ENCODE measurements at places on chromosomes 5 and 9. TPM values are rescaled to one million over a fixed set of nuclear protein-coding genes. Genes with fewer than 3 reads are reported as not detected.

The GZMA gene
- not detected for polyA plus RNA-seq

The TXNDC8 gene
- polyA plus RNA-seq: not detected

The ORM2 gene
- not detected for polyA plus RNA-seq

The NFX1 gene
- 19.6 TPM for polyA plus RNA-seq

The ACO1 gene
- polyA plus RNA-seq: 33.7 TPM

The ACTBL2 gene
- 0.99 TPM for polyA plus RNA-seq

GRCh38 chr5:23029290-23029689, 176.1 kb upstream of the CDH12 start:
- no peaks in the 10 kb centered on the region for H3K27me3 ChIP-seq
- no peak for DNase-seq
- H3K36me3 ChIP-seq: no peaks in the 10 kb centered on the region
- no peak overlapping the region for H3K4me3 ChIP-seq
- no peak overlapping the region for H3K27ac ChIP-seq

DNA sequence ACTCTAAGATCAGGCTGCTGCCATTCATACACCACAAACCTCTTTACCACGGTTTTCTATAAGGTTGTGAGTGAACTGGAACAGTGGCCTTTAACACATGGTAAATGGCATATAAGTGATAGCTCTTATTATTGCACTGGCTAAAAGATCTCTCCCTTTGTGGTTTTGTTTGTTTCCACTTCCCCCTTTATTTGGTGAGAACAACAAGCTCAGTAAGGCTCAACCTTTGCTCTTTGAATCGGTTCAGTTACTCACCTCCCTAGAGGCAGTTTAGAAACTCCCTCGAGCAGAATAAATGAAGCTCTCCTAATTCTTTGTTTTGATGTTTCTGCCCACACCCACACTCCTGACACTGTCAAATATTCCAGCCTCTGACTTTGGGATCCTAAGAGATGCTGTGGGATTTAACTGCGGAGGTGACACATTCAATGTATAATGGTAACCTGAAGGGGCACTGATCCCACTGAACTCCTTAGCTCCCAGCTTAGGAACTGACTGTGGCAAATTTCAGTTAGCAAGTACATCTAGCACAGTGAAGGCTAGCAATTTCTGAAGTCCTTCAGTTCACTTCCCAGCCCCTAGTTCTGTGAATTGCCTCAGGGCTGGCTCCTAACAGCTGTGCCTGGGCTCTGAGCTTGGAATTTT, 22.5 kb upstream of the RAD23B start:
- no peaks in the 10 kb centered on the region for H3K27me3 ChIP-seq
- no peak for DNase-seq
- H3K36me3 ChIP-seq: no peaks in the 10 kb centered on the region
- H3K4me3 ChIP-seq: no peak overlapping the region

DNA sequence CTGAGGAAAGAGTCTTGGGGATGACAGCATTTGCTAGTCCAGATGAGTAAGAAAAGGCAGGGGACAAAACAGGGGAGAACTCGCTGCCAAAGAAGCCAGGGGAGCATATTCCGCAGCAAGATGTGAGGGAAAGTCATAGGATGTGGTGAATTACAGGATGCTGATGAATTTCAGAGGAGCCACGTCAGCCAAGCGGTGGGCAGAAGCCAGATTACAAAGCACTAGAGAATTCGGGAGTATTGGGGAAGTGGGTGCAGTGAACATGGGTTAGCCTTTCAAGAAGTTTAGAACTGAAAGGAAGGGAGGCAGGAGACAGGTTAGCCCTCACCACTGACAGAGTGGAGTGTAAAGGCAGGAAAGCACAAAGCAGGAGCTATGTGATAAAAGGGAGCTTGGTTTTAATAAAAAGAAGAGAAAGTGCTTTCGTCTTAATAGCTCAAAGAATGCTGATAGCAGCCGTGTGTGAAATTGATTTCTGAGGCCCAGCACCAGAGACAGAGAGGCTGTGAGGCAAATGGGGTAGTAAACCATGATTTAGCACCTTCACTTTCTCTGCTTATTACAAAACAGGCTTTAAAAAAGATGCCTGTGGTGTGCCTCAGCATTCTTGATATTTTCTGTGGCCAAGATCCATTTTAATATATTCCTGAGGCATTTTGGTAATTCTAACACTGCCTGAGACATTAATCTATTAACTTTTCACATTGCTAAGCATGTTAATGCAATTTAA, 16.9 kb downstream of the ADAMTSL1 start:
- no peak for DNase-seq
- no peaks in the 10 kb centered on the region for H3K36me3 ChIP-seq
- H3K4me3 ChIP-seq: no peak overlapping the region
- H3K27ac ChIP-seq: peak overlapping the region; percentile 89
- H3K27me3 ChIP-seq: no peaks in the 10 kb centered on the region

- no peaks in the 10 kb centered on the region for H3K36me3 ChIP-seq
- no peak overlapping the region for H3K27ac ChIP-seq
- H3K27me3 ChIP-seq: no peaks in the 10 kb centered on the region
- DNase-seq: no peak
Measured at GRCh38 chr9:81031422-81032029, 657.8 kb downstream of the TLE1 start.

- H3K4me3 ChIP-seq: no peak overlapping the region
- no peaks in the 10 kb centered on the region for H3K27me3 ChIP-seq
Measured at GRCh38 chr9:123063177-123063598, 29.7 kb downstream of the GPR21 start.

- H3K27ac ChIP-seq: no peak overlapping the region
- H3K27me3 ChIP-seq: no peaks in the 10 kb centered on the region
- no peak overlapping the region for H3K4me3 ChIP-seq
- no peak for DNase-seq
- no peaks in the 10 kb centered on the region for H3K4me1 ChIP-seq
Measured at GRCh38 chr9:132770770-132771310, 100.6 kb downstream of the GTF3C4 start.

DNA sequence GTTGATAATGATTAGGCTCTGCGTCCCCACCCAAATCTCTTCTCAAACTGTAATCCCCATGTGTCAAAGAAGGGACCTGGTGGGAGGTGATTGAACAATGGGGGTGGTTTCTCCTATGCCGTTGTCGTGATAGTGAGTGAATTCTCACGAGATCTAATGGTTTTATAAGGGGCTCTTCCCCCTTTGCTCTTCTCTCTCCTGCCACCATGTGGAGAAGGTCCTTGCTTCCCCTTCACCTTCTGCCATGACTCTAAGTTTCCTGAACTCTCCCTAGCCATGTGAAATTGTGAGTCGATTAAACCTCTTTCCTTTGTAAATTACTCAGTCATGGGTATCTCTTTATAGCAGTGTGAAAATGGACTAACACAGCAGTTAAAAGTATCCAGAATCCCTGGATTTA, 715.2 kb upstream of the DMAC1 start:
- no peak overlapping the region for H3K27ac ChIP-seq
- no peaks in the 10 kb centered on the region for H3K36me3 ChIP-seq
- H3K4me3 ChIP-seq: no peak overlapping the region
- H3K4me1 ChIP-seq: no peaks in the 10 kb centered on the region
- DNase-seq: no peak

DNA sequence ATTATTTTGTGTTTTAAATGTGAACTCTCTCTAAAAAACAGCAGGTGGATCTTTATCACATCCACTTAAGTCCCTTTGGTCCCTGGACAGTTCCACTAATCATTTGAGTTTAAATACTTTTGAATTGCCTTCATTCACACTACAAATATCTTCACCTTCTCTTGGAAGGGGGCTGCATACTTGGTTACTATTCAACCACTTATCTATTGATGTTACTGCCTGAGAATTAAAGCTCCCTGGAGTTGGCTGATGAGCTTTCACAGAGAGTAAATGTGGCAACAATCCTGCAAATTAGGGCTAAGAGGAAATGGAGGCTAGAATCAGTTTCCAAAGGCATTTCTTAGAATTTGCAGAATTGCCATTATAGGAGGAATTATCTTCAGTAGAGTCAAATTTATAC, 180.4 kb downstream of the ST8SIA4 start:
- H3K4me3 ChIP-seq: no peak overlapping the region
- DNase-seq: no peak
- H3K27ac ChIP-seq: no peak overlapping the region
- H3K4me1 ChIP-seq: no peaks in the 10 kb centered on the region
- no peaks in the 10 kb centered on the region for H3K27me3 ChIP-seq

DNA sequence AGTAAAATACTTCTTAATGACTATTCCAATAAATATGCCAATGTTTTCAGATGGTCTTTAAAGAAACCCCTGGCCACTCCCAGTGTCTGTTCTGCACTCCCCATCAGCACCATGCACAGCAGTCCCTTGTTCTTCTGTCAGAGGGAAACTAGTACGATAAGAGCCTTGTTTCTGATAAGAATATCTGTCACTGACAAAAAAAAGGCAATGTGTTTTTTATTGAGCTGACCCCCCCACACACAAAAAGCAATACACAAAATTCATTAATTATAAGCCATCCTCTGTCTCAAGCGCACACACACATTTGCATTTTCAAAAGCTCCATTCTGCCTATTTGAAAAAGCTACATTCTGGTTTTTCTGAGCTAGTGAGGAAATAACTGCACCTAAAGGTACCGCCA, 119.1 kb downstream of the ENC1 start:
- H3K27me3 ChIP-seq: no peaks in the 10 kb centered on the region
- peak; percentile 30 for DNase-seq
- H3K4me3 ChIP-seq: no peak overlapping the region
- H3K4me1 ChIP-seq: peaks cover under 1% of the 10 kb centered on the region
- H3K27ac ChIP-seq: no peak overlapping the region

DNA sequence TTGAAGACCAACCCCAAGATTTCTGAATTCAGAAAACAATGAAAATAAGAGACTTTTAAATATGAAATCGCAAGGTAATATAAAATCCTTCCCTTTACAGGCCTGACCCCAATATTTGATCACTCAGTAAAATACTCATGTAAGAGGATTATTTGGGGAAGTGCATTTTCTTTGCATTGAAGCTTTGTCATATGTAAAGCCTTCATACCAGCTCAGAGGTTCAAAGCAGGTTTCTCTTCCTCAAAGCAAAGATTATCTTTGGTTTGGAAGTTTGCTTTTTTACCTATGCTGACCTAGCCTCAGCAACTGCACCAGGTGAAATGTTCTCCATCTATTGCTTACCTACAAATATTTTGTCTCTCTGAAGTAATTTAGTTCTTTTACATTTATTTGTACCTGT, 106.5 kb upstream of the PARP8 start:
- H3K4me3 ChIP-seq: no peak overlapping the region
- no peak overlapping the region for H3K27ac ChIP-seq
- no peaks in the 10 kb centered on the region for H3K36me3 ChIP-seq
- no peaks in the 10 kb centered on the region for H3K4me1 ChIP-seq

- no peaks in the 10 kb centered on the region for H3K36me3 ChIP-seq
- peaks cover 8% of the 10 kb centered on the region for H3K4me1 ChIP-seq
- H3K27ac ChIP-seq: no peak overlapping the region
- no peak for DNase-seq
Measured at GRCh38 chr9:77830618-77831285, 182.6 kb upstream of the GNA14 start.

DNA sequence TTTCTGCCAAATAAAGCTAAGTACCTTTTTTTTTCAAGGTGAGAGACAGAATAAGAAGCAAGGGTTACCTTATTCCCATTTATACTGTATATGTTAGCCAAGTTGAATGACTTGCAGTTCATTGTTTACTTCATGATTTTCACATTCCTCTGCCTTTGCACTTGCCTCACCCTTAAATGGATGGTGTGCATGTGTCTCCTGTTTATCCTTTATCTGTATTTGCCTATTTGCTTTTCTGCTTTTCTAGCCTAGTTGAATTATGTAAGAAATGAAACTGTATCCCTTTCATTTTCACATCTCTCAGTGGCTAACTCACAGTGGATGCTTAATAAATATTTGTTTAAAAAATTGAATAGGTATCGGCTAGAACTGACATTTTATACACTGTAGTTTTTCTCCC, 200.8 kb upstream of the ST8SIA4 start:
- no peak for DNase-seq
- no peaks in the 10 kb centered on the region for H3K36me3 ChIP-seq
- no peak overlapping the region for H3K27ac ChIP-seq
- no peaks in the 10 kb centered on the region for H3K4me1 ChIP-seq

DNA sequence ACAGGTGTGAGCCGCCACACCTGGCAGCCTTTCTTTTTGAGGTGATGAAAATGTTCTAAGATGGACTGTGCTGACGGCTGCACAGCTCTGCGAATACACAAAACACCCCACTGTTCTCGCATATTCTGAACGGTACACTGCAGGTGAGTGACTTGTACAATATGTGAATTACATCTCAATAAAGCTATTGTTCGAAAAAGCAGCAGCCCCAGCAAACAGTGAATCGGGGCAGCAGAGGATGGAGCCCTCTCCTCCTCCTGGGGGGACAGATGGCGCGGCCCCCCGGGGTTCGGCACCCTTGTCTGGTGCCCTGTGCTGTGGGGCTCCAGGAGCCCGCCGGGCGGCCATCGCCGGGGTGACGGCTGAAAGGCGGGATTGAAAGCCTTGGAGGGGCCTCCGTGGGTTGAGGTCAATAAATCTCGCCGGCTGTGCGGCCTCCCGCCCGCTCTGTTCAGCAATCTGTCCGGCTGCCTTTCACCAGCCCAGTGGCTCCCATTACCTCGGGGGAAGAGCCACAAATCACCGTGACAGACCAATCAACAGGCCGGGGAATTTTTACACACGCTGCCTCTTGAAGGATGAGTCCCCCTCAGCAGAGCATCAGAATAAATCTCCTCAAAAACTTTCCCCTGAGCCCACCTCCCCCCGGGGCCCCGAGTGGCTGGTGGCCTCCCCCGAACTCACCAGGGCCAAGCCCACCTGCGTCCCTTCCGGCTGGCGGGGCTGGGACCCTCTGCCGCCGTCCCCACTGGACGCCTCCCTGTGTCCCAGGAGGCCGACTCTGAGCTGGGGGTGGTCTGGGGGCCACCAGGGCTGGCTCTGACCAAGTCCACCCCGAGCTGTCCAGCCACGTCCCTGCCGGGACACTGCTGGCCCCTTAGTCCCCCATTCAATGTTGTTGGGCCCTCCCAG, 37.8 kb upstream of the TMEM250 start:
- no peaks in the 10 kb centered on the region for H3K4me1 ChIP-seq
- DNase-seq: no peak
- H3K27ac ChIP-seq: no peak overlapping the region
- H3K4me3 ChIP-seq: no peak overlapping the region
- peaks cover 30% of the 10 kb centered on the region for H3K27me3 ChIP-seq
- H3K36me3 ChIP-seq: no peaks in the 10 kb centered on the region

DNA sequence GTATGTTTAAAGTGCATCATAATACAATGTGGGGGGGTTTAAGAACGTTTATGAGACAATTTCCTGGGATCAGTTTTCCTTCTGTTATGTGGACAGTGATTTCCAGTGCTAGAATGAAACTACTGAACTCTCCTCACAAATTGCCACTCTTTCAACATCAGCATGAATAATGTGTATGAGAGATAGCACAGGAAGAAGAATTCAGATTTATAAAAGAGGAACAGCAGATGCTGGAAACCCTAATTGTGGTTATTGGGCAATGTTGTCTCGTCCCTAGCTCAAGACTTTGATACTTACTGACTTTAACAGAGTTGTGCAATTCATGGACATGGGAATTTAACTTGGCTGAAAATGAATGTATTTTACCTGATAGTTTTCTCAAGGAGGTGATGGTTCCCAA, 410.8 kb upstream of the MEF2C start:
- no peaks in the 10 kb centered on the region for H3K4me1 ChIP-seq
- no peaks in the 10 kb centered on the region for H3K27me3 ChIP-seq
- H3K36me3 ChIP-seq: no peaks in the 10 kb centered on the region
- H3K4me3 ChIP-seq: no peak overlapping the region

GRCh38 chr9:132046456-132046855, 33.2 kb downstream of the MED27 start:
- no peaks in the 10 kb centered on the region for H3K36me3 ChIP-seq
- H3K4me1 ChIP-seq: peaks cover 32% of the 10 kb centered on the region
- H3K27me3 ChIP-seq: no peaks in the 10 kb centered on the region
- DNase-seq: no peak

All from SK-N-SH (cell line).